Activated CD4-positive, alpha-beta T cell treated with anti-CD3 and anti-CD28 coated beads, Interleukin-10, Interleukin-2, amounts not matched to agents 100 ng/mL and 50 ng/mL, durations not matched to agents 16 hours and 8 hours (primary cell): ENCODE measurements at places on chromosomes 2 and 18.

DNA sequence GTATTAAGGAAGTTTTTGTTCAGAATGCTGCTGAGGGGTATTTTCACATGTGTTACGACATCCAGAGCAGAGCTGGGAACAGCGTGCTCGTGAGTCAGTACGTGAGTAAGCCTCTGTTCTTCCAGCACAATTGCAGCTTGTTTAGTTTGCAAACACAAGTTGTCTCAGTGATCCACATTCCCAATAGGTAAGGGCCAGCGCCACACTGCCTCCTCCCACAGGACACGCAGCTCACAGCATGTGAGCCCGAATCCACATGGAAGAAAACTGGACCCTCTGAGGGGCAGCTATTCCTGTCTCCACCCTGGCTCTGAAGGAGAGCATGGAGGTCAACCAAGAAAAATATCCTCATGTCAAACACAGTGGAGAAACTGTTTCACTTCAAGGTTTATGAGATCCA lies 173.9 kb upstream of the PID1 start:
- no peak for DNase-seq

DNA sequence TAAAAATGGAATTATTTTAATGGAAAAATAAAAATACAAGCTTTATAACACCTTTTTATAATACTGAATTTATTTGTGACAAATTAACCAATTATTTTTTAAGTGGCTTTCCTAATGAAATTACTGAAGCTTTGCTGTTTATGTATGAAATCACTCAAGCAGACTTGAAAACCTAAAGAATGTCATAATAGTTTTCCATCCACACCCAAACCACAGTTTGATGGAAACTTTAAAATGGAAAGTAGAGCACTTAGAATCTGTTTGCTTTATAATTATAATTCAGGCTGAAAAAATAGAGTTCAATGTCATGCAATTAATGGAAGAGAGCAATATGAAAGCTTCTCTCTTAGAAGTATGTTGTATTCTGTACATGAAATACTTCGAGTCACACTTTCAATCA lies 31.6 kb upstream of the WDR75 start:
- no peak for DNase-seq

DNA sequence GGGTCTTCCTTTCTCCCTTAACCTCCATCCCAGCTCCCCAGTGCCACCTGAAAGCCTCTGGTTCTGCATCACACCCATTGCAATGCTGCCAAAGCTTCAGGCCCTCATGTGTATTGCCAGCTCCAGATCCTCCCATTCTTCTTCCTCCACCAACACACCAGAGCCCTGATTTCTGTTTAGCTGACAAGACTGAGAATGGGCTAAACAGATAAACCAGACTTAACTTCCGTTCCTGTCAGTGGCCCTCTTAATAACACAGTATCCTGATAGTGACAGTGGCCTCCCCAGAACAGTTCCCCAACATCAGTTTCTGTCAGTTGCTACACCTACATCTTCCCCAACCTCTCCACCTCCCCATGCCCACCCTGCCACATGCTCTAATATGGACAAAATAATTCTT lies 31.3 kb upstream of the C1D start:
- DNase-seq: no peak

GRCh38 chr2:24049485-24050021 lies at the start of gene FKBP1B:
Gene FKBP1B, plus strand, starts transcription at chr2:24049741. Its CDS starts 109 bp downstream, at chr2:24049850.
- peak; percentile 64 for DNase-seq

GRCh38 chr2:165193178-165193777 lies 10.6 kb downstream of the SCN3A start:
- DNase-seq: no peak

DNA sequence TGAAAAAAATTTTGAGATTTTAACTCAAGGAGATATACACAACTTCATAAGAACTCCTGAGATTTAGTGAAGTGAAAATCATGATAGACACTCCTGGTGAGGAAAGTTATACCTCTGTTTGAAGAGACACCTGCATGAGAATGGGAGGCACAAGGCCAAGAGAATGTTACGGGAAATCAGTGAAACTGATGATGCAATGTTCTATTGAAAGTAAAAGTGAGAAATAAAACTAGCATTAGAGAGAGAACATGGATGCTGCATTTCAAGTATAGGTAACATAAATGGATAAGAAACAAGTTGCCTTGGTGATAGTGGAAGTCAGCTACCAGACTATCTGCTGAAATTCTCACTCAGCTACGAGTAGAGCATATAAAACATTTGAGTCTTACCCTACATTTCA lies 562.1 kb upstream of the FANCL start:
- DNase-seq: no peak

GRCh38 chr2:1593371-1594122 lies 150.8 kb downstream of the PXDN start:
- no peak for DNase-seq

DNA sequence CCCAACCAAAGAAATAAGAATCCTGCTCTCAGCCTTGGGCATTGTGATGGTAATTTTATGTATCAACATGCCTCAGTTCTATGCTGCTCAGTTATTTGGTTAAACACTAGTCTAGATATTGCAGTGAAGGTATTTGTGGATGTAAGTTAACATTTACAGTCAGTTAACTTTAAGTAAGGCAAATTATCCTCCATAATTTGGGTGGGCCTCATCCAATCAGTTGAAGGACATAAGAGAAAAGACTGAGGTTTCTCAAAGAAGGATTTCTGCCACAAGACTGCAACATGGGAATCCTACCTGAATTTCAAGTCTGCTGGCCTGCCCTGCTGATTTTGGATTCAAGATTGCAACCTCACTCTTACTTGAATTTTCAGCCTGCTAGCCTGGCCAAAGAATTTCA lies 975.5 kb upstream of the ACVR2A start:
- no peak for DNase-seq

- no peak for DNase-seq
These were observed 22.1 kb downstream of the EHD3 start for GRCh38 chr2:31255911-31256571.
